Activated CD4-positive, alpha-beta T cell treated with anti-CD3 and anti-CD28 coated beads, Interleukin-2, amount 10 ng/mL, durations not matched to agents 7 days and 5 days (primary cell): ENCODE measurements at places on chromosomes 11 and 22.

- no peak for DNase-seq
Observed at GRCh38 chr11:2725368-2726300, 25.8 kb upstream of the KCNQ1OT1 start.

- DNase-seq, result no peak
Observed at GRCh38 chr22:32781695-32782094, 19.8 kb upstream of the TIMP3 start.

DNA sequence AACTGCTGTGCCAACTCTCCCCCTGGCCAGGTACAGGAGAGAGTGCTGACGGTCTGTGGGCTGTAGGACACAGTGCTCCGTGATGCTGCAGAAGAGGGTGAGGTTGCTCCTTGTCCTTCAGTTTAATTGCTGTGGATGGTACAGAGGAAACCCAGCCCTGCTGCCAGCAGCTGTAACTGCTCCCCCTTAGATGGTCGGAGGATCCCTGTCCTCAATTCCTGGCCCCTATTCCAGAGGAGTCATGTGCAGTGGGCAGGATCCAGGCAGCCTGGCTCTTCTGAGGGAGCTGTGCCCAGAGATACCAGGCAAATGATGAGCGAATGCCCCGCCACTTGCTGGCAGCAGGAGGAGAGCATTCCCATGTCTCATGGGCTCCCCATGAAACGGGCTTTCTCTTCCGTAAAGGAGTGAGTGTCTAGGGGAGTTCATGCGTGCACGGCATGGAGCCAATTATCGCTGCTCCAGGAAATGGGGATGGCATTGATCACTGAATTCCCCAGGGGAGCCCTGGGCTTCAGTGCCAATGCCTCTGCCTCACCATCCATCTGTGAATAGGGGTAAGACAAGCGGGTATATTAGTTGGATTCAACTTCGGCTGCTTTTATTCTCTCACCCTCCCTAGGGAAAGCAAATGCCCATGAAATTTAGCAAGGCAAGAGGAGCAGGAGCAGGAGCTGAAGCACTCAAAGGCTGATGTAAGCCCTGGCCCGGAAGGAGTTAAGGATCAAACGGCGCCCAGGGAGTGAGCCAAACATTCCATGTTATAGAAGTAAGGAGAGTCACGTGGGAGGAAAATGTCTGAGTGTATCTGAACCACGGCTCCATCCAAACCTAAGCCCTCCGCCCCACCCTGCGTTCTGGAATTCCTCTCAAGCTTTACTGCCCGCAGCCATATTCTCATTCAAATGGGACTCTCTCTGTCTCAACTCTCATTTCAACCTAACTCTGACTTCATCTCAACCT, 51.0 kb upstream of the CSNK2A3 start:
- DNase-seq, result no peak

- DNase-seq, result no peak
Observed at GRCh38 chr11:123611698-123612097, 42.7 kb downstream of the SCN3B start.

DNA sequence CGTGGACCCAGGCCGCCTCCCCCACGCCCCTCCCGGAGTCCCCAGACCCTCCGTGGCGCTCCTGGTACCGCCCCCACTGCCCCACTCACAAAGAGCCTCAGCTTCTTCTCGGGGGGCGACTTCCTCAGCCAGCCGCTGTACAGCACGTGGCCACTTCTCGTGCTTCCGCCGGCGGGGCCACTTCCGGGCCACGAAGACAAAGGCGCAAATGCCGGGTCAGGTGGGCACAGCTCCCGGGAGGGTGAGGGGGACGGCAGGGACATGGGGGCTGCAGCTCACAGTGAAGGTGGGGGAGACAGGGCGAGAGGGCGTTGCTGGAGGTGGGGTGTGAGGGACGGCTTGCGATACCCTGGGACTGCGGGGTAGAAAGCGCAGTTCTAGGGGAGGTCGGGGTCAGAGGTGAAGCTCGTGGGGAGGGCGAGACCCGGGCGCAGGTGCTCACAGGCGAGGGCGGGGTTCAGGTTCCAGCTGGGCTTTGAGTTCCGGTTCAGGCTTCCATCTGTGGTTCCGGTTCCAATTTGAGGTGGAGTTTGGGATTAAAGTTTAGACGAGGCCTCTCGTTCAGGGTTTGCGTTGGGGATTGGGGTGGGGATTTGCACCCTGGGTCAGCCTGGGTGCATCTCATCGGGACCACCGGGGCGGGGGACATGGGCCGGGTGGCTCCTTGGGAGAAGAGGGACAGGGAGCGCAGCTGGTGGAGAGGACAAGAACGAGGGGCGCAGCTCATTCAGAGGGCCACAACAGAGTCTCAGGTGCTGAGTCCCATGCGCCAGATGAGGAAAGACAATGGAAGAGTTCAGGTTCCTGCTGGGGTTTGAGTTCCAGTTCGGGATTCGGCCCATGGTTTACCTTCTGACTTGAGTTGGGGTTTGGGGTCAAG, at the start of gene GAB4:
Gene GAB4 (minus strand): TSS at position 371 of the 880 bp plus-strand sequence. CDS start 108 bp downstream, at position 263.
- DNase-seq, result no peak

DNA sequence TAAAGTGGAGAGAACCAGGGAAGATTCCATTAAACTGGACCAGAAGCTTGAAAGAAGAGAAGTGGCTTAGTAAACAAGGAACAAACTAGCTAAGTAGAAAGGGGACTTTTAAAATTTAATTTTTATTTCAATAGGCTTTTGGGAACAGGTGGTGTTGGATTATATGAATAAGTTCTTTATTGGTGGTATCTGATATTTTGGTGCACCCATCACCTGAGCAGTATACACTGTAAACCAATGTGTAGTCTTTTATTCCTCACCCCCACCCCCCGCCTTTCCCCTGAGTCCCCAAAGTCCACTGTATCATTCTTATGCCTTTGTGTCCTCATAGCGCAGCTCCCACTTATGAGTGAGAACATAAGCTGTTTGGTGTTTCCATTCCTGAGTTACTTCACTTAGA, 7.4 kb downstream of the ACAT1 start:
- DNase-seq, result no peak

- DNase-seq, result no peak
Observed at GRCh38 chr22:39197578-39197977, 45.1 kb upstream of the CBX7 start.

DNA sequence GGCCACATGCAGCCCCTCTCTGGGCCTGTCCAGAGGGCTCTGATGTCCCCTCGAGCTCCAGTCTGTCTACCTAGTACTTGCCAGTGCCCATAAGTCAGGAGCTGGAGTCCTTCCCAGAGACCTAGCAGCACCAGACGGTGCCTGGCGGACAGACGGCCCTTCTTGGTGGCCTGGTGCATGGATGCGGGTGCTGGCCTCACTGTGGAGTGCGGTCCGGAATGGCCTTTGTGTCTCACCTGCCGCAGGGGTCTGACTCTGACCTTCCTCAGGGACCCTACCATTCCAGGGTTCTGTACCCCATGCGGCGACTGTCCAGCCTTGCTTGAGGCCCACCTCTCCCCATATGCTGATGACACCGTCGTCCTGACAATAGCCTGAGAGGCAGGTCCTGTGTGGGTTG, 29.4 kb upstream of the SMIM38 start:
- no peak for DNase-seq

- no peak for DNase-seq
Observed at GRCh38 chr11:8352103-8352875, 88.6 kb upstream of the LMO1 start.

GRCh38 chr22:30822216-30823014, 127.7 kb downstream of the OSBP2 start:
- no peak for DNase-seq

GRCh38 chr11:122617297-122617696, 38.2 kb upstream of the UBASH3B start:
- no peak for DNase-seq
